ENCODE measurements at places on chromosomes 7 and 10. TPM values are rescaled to one million over a fixed set of nuclear protein-coding genes. Genes with fewer than 3 reads are reported as not detected.

Gene FGFR2
- 4.4 TPM for total RNA-seq

Gene KCNMA1
- total RNA-seq, result 28.6 TPM

Gene TMEM236
- total RNA-seq, result not detected

GRCh38 chr10:93995598-93996271 is 2.0 kb downstream of the PLCE1 start:
- peaks cover 32% of the 10 kb centered on the region for H3K4me1 ChIP-seq
- H3K27me3 ChIP-seq, result no peaks in the 10 kb centered on the region
- H3K4me3 ChIP-seq, result no peak overlapping the region
- no peak overlapping the region for H3K27ac ChIP-seq
- no peak for DNase-seq
